Activated CD8-positive, alpha-beta memory T cell treated with anti-CD3 and anti-CD28 coated beads, Interleukin-2, amount 50 U/mL, for 48 hours (primary cell): ENCODE measurements at places on chromosomes 5 and 9.

DNA sequence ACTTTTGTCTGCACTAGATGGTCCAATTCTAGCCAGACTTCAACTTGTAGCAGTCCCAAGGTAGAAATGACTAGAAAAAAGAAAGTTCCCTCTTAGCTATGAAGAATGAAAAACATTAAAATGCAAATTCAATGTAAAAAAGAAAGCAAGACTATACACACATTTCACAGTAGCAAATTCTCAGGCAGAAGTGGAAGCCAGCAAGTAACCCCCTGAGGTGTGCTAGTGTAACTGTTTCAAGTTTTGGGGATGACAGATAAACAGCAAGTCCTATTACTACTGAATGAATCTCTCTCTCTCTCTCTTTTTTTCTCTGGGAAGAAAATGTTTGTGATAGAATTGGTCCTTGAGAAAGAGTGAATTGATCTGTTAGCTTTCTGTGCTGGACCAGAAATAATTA lies 185.6 kb downstream of the EFNA5 start:
- DNase-seq = no peak

- no peak for DNase-seq
Measured at GRCh38 chr9:132144708-132145365, 17.0 kb upstream of the NTNG2 start.

DNA sequence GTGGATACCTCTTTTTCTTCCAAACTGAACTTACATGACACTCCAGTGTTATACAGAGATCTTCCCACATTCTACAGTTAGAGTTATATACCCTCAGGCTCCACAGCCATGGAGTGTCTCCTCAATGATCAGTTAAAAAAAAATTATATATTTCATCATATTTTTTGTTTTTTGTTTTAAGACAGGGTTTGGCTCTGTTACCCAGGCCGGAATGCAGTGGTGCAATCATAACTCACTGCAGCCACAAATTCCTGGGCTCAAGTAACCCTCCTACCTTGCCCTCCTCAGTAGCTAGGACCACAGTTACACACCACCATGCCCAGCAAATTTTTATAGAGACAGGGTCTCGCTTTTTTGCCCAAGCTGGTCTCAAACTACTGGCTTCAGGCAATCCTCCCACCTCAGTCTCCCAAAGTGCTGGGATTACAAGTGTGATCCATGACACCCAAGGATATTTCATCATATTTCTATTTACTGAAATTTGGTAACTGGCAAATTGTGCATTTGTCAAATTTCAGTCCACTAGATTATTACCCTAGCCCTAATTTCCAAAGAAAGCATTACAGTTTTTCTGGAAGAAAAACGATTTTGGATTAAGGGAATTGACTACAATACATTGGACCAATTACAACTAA lies 18.1 kb upstream of the SCAI start:
- DNase-seq = no peak

- DNase-seq = no peak
Measured at GRCh38 chr9:9045572-9045971, 1246.0 kb upstream of the DMAC1 start.

GRCh38 chr5:171055875-171056454 lies 194.1 kb downstream of the RANBP17 start:
- no peak for DNase-seq

DNA sequence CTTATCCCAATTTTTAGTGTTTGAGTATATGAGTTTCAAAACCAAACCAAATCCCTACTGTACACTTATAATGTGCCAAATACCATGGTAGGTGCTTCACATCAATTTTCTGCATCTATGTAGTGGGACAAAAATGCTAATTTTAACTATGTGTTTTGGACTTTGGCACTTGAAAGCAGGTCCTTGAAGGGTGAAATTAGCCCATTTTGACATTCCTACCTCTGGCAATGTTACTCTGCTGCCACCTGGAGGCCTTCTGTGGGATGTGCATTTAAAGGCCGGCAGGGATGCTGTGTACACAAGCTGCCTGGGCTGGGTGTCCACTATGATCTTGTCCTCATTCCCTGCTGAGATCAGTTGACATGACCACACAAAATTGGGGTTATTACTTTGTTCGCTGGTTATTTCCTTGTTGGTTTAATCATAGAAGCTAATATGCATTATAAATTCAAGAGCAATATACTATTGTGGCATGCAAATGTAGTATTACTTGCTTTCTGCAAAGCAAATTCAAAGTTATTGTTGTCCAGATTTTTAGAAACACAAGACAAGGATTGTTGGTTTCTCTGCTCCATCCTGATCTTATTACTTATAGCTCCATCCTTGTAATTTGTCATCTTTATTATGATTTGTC lies 166.8 kb downstream of the ARHGEF28 start:
- DNase-seq = peak; percentile 79

DNA sequence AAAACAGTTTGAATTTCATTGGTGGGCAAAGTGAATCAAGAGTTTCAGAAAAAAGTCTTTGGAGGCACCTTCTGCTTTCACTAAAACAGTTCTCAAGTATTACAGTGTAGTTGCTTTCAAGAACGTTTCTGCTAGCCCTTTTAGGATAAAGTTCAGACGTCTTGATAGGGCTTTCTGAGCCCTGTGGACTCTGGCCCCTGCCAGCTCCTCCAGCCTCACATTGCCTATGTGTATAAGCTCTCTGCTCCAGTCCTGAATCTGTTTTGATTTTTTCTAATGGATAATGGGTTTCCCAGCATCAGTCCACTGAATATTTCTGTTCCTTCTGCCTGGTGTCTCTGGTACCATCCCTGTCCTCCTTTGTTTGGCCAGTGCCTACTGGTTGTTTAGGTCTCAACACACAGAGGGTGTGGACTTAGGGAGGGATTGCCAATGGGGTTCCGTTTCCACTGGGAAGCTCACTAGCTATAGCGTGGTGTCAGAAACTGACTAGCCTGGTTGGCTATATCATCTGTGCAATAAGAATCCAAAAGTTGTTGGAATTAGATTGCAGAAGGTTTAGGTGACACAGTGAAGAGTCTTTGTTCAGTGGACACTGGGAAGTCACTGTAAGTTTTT lies 26.4 kb downstream of the ARHGAP26 start:
- DNase-seq = no peak

GRCh38 chr9:68762570-68762969 lies 57.5 kb downstream of the PIP5K1B start:
- DNase-seq = no peak

GRCh38 chr5:1226839-1227581 lies 1.8 kb downstream of the SLC6A18 start:
- DNase-seq = no peak

- DNase-seq = no peak
Measured at GRCh38 chr5:68288707-68289134, 73.2 kb downstream of the PIK3R1 start.

GRCh38 chr9:121942866-121943382 lies 150.2 kb downstream of the TTLL11 start:
- DNase-seq = no peak

GRCh38 chr9:113973963-113974413 lies 97.9 kb downstream of the ZNF618 start:
- DNase-seq = no peak

DNA sequence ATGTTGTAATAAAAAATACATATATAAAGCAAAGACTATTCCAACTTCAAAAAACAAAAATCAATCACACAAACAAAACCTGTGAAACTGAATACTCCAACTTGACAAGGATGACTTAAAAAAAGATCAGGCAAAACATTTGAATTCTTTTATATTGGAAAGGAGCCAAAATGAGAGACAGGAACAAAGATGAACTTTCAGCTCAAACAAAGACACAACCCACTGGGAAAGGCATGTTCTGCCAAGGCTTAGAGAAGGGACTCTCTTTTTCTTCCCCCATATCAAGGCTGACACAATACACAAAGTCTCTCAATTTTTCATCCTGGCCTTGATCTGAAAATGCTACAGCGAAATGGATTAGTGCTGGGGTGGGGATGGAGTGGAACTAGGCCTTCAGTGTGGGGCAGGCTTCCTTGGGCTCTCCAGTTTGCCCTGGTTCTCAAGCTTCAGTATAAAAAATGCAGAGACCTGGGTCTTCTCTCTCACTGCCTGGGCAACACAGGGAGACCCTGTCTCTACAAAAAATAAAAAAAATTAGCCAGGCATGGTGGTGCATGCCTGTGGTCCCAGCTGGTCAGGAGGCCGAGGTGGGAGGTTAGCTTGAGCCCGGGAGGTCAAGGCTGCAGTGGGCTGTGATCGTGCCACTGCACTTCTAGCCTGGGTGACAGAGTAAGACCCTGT lies 11.6 kb upstream of the FAM169A start:
- no peak for DNase-seq

DNA sequence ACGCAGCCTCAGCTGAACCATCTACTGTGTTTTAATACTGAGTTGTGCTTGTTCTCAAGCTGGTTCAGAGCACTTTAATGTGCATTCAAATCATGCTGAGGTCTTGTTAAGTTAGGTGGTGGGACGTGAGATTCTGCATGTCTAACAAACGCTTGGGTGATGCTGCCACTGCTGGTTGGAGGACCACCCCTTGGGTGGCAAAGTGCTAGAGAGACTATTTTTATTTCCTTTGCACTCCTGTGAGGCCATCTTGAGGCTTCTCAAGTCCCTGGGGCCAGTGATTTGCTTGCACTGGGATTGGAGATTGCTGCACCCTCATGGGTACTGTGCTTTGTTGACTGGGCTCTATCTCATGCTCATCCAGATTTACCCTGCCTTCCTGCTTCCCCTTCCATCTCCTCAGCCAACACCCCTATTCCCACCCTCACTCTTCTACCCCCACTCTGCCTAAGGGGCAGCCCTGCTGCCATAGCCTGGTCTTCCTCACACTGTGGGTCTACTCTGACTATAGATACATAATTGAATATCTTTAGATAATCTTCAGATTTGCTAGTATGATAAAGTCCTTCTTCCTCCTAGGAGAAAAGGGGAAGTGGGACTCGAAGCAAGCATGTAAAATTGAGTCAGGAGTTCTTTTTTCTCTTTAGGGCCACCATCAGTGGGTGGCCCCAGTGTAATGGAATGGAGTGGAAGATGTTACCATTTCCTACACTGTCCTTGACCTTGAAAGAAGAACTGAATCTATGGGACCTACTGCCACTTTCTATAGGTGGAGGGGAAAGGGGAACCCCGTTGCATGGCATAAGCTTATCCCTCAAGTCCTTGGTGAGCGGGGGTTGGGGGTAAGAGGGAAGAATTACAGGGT lies 45.1 kb upstream of the SUB1 start:
- DNase-seq = no peak

DNA sequence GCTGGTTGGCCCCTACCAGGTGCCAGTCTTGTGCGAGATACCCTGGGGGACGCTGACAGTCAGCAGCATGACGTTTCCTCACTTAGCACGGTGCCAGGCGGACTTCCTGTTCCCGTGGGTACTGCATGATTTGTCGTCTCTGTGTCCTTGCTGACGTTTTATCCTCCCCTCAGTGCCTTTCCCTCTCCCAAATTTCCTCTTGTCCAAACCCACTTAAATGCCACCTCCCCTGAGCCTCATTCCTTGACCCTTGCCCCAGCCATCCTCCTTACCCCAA lies 60.6 kb upstream of the SAP30L start:
- no peak for DNase-seq

DNA sequence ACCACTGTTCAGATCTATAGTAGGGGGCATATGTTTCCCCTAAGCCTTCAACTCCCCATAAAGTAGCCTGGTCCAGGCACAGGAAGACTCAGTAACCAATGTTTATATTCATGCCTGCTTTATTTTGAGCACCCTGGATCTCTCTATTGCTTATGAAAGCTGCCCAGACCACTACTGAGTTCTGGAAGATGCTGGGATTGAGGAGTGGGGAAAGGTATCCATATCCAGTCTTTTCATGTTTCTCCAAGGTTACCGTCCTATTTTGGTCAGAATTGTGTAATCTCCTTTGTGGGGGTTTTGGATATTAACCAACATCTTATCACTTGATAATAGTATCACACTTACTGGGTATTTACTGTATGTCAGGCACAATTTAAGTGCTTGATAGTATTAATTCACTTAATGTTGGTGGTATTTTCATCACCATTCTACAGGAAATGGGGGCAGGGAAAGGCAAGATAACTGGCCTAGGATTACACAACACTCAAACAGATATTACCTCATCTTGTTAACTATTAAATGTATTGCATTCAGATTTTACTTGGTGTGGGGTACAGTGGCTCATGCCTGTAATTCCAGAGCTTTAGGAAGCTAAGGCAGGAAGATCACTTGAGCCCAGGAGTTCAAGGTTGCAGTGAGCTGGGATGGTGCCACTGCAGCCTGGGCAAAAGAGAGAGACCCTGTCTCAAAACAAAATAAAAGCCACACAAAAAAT lies 36.3 kb downstream of the RUSC2 start:
- DNase-seq = no peak

GRCh38 chr9:99349870-99350269 lies 127.8 kb downstream of the SEC61B start:
- DNase-seq = no peak
